ENCODE measurements at places on chromosomes 6 and 20.

GRCh38 chr6:148962854-148963515 lies 216.2 kb downstream of the UST start:
- no peak for DNase-seq

GRCh38 chr6:2669067-2669700 lies 81.5 kb downstream of the MYLK4 start:
- DNase-seq: no peak

DNA sequence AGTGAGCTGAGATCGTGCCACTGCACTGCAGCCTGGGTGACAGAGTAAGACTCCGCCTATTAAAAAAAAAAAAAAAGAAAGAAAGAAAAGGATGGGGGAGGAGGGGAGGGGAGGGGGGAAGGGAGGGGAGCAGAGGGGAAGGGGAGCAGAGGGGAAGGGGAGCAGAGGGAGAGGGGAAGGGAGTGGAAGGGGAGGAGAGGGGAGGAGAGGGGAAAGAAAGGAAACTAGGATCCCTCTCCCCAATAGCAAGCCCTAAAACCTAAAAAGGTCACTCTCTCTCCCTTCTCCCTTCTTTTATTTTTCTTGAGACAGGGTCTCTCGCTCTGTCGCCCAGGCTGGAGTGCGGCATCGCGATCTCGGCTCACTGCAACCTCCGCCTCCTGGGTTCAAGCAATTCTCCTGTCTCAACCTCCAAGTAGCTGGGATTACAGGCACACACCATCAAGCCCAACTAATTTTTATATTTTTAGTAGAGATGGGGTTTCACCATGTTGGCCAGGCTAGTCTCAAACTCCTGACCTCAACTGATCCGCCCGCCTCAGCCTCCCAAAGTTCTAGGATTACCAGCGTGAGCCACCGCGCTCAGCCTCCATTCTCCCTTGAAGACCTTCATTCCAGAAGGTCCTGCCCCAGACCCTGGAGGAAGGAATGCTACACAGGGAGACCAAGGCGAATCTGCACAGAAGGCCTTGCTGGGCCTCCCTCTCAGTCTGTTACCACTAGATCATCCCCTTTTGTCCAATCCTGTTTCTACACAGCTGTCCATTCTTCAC lies 45.8 kb upstream of the PIM1 start:
- DNase-seq: no peak

DNA sequence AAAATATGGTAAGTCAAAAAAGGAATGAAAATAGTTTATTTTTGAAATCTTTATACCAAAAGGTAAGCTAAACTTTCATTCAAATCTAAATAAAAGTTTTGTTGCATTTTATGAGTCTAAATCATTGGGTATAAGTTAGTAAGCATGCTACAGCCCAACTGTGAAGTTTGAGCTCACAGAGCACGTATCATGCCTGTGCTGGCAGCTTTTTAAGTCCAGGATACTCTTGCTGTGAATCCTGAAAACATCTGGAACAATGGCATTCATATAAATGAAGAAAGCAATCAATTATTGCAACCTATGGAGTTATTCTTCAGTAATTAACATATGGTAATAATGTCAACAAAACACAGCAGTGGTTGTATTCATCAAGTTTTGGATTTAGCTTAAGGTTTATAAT lies 656.9 kb downstream of the RFPL4B start:
- no peak for DNase-seq

- no peak for DNase-seq
These were observed 42.8 kb downstream of the MAP3K7 start for GRCh38 chr6:90544081-90544480.

DNA sequence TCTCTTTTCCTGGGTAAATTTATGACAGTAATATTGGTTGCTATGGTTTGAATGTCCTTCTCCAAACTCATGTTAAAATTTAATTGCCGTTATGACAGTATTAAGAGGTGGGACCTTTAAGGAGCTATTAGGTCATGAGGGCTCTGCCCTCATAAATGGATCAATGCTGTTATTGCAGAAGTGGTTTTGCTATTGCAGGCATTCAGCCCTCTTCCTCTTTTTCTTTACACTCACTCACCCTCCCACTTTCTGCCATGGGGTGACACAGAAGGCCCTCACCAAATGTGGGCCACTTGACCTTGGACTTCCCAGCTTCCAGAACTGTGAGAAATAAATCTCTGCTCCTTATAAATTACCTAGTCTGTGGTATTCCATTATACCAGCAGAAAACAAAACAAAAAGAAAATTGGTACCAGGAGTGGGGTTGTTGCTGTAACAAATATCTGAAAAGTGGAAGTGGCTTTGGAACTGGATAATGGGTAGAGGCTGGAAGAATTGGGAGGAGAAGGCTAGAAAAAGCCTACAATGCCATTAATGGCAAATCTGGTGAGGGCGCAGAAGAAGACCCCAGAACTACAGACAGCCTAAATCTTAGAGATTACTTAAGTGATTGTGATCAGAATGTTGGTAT lies 24.8 kb upstream of the IGF2R start:
- DNase-seq: no peak

DNA sequence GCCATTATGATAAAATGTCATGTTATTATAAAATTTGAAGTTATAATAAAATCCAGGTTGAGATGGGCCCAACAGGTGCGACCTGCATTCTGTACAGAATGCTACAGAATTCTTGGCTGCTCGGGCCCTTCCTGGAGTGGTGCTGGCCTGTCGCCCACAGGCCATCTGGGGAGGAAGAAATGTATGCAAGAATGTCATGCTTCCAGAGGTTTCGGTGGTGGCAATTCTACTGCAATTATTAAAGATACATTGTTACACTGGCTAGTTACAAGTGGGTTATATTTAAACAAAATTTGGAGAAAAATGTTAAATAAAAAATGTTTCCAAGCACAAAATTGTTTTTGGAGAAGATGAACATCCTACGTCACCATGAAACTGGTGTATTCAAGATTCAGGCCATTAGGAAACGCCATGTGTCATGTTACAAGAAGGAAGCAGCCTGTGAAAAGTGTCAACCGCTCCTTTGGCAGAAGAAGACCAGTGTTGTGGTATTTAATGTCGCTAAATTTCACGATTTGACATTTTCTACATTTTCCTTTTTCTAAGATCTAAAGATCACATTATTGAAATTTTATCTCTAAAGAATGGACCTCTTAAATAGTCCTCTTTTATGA lies 7.1 kb downstream of the RAMACL start:
- no peak for DNase-seq

DNA sequence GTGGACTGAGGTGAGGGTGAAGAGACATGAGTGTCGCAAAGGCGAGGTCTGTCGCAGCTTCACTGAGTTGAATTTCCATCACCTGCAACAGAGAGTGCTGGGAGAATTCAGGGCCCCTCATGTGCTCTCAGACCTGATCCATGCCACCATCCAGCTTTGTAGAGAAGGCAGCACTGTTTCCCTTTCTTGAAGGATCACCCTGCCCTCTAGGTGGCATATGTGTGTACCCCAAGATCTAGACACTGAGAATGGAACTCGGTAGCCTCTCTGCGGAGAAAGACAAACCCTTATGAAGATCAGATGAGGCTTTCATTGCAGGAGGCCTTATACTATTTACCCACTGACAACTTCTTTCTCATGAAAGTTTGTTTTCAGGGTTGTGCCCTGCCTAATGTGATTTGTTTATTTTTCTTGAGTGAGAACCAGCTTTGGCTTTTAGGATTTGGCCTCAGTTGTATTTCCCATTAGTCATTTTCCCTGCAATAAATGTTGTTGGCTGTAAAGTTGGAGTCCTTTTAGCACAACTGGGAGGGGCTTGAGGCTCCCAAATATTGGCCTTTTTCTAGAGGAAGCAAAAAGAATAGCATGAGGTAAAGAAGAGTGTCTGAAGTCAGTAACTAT lies 811.3 kb downstream of the DHX35 start:
- DNase-seq: no peak

DNA sequence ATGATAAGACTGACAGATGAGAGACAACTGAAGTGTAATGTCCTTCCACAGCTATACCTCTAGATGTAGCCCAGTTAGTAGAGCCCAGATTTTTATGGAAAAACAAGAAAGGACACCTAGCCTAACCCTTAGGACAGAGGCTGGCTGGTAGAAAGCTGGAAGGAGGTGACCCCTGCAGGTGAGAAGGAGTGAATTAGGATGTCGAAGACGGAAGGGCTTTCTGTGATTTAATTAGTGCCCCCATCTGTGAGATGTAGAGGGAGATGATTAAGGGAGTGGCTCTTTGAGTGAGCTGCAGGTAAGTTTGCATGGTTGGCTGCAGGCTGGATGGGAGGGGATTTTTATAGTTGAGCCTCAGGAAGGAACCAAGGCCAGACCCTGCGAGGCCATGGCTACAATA lies 82.8 kb downstream of the GFRA4 start:
- DNase-seq: no peak

DNA sequence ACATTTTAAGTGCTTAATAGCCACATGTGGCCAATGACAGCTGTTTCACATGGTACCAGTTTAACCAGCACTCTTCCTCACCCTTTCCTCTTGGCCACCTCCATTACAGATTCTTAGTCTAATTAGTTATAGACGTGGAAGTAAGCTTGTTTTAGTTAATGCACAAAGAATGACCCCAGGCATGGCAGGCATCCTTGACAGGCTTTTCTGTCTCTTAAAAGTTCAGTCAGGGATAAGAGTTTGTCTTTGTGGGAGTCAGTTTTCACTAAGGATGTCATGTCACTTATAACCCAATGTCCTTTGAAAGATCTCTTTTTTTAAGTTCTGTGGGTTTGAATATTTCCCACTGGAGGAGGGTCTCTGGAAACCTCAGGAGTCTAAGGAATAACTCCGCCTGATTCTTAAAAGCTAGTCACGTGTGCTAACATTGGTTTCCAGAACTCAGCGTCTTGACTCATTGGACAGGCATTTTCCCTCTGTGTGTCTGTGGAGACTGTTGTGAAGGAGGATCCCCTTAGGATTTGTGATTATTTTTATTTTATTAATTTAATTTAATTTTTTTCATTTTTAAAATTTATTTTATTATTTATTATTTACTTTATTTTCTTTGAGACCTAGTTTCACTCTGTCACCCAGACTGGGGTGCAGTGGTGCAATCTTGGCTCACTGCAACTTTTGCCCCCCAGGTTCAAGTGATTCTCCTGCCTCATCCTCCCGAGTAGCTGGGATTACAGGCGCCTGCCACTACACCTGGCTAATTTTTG lies 171.4 kb downstream of the ZFAND3 start:
- DNase-seq: no peak

- no peak for DNase-seq
These were observed 1548.7 kb downstream of the GRIK2 start for GRCh38 chr6:102942206-102942605.

DNA sequence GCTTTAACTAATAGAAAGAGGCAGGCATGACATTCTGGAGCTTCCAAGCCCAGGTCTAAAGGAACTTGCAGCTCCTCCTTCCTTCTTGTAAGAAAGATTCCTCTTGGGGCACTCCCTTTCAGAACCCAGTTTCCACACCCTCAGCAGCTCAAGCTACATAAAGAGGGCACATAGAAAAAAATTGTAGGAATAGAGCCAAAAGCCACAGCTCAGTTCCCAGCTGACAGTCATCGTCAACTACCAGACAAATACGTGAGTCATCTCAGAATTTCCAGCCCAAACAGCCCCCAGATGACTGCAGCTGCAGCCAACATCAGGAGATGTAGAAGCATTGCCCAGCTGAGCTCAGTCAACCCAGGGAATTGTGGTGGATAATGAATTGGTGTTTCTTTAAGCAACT lies 349.8 kb upstream of the ARID1B start:
- DNase-seq: no peak

DNA sequence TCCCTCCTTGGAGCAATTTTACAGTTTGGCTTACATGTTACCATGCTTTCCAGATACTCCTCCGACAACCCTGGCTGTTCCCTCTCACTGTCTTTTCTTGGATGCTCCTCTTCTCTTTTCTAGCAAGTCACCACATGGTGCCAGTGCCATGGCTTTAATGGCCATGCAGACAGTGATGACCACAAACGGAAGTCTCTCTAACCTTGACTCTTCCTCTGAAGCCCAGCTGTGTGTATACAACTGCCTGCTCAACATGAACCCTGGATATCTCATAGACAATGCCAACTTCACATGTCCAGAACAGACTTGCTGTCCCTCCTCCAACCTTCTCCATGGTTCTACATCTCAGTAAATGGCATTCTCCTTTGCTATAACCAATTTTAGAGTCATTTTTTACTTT lies 49.8 kb upstream of the NEDD9 start:
- no peak for DNase-seq

GRCh38 chr6:156919370-156919769 lies 142.2 kb downstream of the ARID1B start:
- DNase-seq: no peak
